HFF-Myc (cell line): ENCODE measurements at places on chromosomes 5 and 9.

GRCh38 chr9:121811751-121812150 lies 160.3 kb downstream of the DAB2IP start:
- no peak for DNase-seq

DNA sequence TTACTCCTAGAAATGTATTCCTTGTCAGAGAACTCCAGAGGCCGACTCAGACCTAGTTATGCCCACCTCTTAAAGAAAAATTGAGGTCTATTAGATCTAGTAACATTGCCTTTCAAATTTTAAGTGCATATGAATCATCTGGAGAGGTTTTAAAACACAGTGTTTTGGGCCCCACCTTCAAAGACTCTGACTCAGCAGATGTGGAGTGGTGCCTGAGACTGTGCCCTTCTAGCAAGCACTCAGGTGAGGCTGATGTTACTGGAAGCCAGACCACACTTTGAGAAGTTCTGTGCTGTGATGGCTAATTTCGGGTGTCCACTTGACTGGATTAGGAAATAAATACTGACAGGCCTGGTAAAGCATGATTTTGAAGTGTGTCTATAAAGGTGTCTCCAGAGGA lies 10.6 kb downstream of the FOXB2 start:
- DNase-seq: no peak

- no peak for DNase-seq
These were observed 9.1 kb downstream of the ARHGAP26 start for GRCh38 chr5:142779163-142779840.

DNA sequence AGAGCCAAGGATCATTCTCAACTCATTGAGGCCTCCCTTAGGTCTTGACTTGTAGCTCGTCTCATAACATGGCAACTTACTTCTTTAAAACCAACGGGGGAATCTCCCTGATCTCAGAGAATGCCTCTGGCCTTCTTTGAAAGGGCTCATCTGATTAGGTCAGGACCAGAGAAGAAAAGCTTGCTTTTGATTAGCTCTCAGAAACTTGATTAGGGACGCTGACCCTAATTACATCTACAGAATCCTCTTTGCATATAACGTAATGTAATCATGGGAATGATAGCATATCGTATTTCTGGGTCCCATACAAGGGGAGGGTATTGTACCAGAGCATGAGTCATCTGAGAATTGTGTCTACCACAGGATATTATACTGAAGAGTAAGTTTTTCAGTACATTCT lies 125.1 kb upstream of the SH3GL2 start:
- DNase-seq: no peak

- DNase-seq: no peak
These were observed 105.9 kb downstream of the HOMER1 start for GRCh38 chr5:79408028-79408427.

- no peak for DNase-seq
These were observed 51.3 kb downstream of the SLC22A5 start for GRCh38 chr5:132420706-132421272.

GRCh38 chr5:8729437-8729836 lies 816.4 kb downstream of the SEMA5A start:
- DNase-seq: no peak

- DNase-seq: no peak
These were observed 1242.9 kb upstream of the CDH6 start for GRCh38 chr5:29950416-29951145.

- DNase-seq: no peak
These were observed 362.4 kb downstream of the NDUFS4 start for GRCh38 chr5:53922508-53923498.

GRCh38 chr9:97993000-97993399 lies 9.9 kb downstream of the ANP32B start:
- no peak for DNase-seq

- peak; percentile 58 for DNase-seq
These were observed 795 bp upstream of the PJA2 start for GRCh38 chr5:109410389-109411148.

- DNase-seq: no peak
These were observed 236.2 kb upstream of the WWC1 start for GRCh38 chr5:168055141-168055683.

GRCh38 chr5:172740428-172741205 lies 30.4 kb downstream of the DUSP1 start:
- peak; percentile 46 for DNase-seq

GRCh38 chr5:169980418-169981053 lies at the start of gene INSYN2B:
Gene INSYN2B (minus strand): TSS chr5:169980495. CDS start chr5:169883898, 96,597 bp downstream.
- DNase-seq: peak; percentile 84

DNA sequence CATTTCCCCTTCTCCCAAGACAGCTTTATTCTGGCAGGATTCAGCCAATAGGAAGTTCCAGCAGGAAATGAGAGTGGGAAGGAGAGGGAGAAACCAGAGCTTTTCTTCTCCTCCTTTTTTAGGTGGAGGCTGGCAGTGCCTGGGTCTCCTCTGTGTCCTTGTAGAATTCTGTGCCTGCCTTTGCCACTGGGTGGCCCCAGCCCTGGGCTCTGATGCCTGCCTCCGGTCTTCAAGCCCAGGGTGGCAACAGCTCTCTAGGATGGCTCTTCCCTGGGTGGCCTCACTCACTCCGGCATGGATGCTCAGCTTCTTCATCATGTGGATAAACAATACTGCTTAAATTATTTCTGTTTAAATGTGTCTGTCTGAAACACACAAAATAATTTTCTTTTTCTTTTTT lies 694.8 kb downstream of the SEMA5A start:
- no peak for DNase-seq

GRCh38 chr9:76808636-76809035 lies 44.4 kb downstream of the PCA3 start:
- DNase-seq: no peak

GRCh38 chr5:165325221-165325620 lies 1819.8 kb downstream of the MAT2B start:
- DNase-seq: no peak

DNA sequence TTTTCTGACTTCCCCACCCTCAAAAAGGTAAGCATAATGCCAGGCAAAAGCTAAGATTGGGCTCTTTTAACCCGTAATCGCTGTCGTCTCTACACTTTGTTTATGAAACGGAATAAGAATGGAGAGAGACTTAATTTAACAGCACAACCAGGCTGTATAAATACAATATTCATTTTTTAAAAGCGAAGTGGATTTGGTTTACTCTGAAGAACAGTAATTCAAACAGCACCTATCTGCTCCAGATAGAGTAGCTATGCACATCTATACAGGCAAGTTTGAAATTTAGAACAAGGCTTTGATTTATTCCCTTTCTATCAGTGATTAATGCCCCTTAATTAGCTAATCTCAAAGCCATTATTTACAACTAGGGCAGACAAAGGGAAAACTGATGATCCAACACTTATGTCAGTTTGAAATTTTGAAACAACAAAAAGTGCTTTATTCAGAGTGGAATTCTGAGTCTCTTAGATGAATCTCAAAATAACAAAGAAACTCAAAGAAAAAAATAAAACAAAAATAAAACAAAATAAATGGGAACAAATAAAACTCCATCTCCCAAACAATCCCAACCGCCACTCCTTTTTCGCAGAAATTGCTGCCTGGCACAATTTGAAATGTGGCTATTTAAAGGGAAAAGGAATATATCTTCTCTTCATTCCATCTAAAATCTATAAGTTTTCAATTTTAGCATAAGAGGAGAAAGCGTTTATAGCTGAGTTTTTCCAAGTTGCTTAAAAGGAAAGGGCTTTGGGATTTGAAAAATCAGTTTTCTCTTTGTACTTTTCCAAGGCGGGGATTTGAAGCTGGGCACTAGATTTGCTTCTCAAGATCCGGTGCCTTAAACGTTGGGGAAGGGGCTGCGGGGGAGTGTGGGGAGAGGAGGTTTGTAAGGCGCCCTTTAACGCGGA lies 298.6 kb downstream of the PARP8 start:
- DNase-seq: no peak

DNA sequence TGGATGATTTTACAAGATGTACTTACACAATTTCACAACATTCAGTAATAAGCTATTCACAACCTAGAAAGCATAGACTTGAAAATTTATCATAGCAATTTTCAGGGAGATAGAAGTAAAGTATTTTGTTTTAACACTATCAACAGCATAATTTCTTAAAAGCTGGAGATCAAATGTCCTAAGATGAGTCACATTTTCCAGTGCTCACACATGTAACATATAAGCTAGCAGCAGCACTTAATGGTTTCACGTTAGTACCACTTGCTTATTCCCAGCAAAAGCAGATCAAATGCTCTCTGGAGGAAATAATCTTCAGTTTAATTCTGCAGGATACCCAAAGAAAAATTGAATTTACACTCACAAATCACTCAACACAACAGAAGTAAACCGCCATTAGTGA lies 6.5 kb downstream of the OR13C8 start:
- DNase-seq: no peak

DNA sequence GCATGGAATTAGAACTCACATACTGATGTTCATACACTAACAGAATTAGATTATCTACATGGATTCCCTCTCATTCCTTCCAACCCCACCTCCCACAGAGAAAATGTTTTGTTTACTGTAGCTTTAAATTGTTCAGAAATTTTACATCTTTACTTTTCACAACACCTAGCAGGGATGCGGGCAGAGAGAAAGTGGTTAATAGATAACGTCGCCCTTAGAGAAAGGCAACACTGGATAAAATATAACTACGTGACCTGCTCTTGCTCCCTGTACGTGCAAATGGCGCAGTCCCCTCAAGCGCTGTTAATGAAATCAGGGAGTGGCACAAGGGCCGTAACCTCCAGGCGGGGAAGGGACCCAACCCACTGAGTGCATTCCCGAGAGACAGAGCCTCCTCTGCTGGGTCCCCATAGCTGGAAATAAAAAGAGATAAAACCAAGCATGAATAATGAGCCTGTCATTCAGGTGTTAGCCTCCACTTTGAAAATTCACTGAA lies 125.3 kb upstream of the DAPK1 start:
- no peak for DNase-seq

DNA sequence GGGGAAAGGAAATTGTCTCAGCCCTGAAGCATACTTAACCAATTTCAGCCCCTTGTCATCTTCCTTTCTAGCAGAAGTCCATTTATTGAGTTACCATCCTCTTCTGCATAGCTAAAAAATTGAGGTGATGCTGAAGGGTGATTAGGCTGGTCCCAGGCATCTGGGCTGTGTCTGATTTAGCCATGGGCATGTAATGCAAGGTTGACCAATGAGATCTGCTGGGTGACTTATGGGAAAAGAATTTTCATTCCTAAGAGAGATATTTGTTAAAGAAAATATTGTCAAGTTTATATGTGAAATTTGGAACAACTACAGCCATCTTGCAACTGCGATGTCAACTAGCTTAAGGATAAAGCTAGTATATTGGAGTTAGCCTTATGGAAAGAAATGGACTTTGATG lies 5.1 kb downstream of the ITGA2 start:
- DNase-seq: no peak

GRCh38 chr5:172165465-172165864 lies 22.6 kb downstream of the STK10 start:
- DNase-seq: no peak

GRCh38 chr9:28272127-28272526 lies 698.8 kb upstream of the C9orf72 start:
- no peak for DNase-seq

- DNase-seq: no peak
These were observed 147.8 kb downstream of the OXCT1 start for GRCh38 chr5:41722359-41722950.

GRCh38 chr9:135879237-135879601 lies 28.1 kb downstream of the CAMSAP1 start:
- no peak for DNase-seq

GRCh38 chr9:71719562-71719961 lies 48.8 kb downstream of the CEMIP2 start:
- DNase-seq: peak; percentile 80

GRCh38 chr9:91883503-91883902 lies 66.5 kb downstream of the ROR2 start:
- no peak for DNase-seq
